ENCODE measurements at places on chromosomes 2 and 18.

DNA sequence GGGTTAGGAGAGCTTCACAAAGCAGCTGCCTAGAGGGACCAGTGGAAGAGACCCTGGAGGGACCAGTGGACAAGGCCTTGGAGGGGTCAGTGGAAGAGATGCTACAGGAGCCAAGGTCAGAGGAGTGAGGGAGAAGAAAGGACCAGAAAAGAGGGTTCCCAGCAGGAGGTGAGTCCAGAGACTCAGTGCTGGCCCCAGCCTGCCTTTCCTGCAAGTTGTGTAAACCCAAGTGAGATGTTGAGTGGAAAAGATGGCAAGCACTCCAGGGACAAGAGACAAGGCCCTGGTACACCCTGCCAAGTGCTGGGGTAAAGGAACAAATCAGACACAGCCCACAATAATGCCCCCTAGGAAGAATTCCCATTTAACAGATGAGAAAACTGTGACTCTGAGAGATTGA is 94.4 kb downstream of the TTC32 start:
- DNase-seq, result no peak

DNA sequence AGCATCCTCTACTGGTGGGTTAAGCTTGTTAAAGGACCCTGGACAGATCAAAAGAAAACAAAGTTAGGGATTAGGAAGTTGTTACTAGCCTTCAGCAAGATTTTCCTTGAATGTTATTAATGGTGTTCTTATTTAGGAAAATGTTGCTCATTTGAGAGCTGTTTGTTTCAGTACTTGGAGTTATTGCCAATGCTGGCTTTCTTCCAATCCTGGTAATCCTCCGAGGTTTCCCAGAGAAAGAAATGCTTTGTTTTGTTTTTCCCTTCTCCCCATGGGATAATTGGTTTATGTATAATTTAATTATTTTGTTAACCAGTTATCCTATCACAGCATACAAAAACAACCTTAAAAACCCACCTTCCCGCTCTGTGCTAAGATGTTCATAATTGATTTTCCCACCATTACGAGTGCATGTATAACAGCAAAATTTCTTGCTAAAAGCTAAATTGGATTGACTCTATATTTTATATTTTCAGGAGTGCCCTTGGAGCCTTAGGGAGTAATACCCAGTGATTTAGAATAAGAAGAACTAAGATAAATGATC is 79.8 kb downstream of the MGAT5 start:
- DNase-seq, result peak; percentile 88

- no peak for DNase-seq
Measured at GRCh38 chr2:58106896-58107295, 60.3 kb downstream of the VRK2 start.

- DNase-seq, result peak; percentile 57
Measured at GRCh38 chr2:62293490-62294271, 97.8 kb downstream of the B3GNT2 start.

GRCh38 chr18:8052237-8052701 is 485.2 kb downstream of the PTPRM start:
- DNase-seq, result peak; percentile 9

DNA sequence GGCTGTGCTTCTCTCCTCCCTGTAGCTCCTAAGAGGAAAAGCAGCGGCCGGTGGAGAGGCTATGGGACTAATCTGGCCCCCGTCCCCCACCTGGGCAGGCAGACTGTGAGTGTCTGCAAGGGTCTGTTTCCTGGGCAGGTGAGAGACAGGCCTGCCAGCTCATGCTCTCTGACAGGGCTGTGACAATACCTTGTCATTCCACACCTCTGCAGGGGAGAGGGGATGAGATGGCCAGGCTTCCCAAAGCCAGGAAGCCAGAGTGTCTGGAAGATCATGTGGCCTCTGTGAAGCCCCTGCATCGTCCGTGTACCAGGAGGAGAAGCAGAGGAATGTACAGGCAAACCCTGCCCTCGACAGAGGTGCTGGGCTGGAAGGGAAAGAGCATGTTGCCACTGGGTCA is 142.5 kb upstream of the GATA6 start:
- DNase-seq, result no peak

GRCh38 chr2:238064376-238064775 is 3.6 kb downstream of the SCLY start:
- no peak for DNase-seq

All from COR-L47 (cell line).